ENCODE measurements at places on chromosomes 1 and 21. TPM values are rescaled to one million over a fixed set of nuclear protein-coding genes. Genes with fewer than 3 reads are reported as not detected.
A peak's percentile ranks its signal among the peaks of the same experiment; 100 is the strongest.

The ACOT11 gene
- 5.5 TPM for total RNA-seq

The TPR gene
- 137 TPM for total RNA-seq

DNA sequence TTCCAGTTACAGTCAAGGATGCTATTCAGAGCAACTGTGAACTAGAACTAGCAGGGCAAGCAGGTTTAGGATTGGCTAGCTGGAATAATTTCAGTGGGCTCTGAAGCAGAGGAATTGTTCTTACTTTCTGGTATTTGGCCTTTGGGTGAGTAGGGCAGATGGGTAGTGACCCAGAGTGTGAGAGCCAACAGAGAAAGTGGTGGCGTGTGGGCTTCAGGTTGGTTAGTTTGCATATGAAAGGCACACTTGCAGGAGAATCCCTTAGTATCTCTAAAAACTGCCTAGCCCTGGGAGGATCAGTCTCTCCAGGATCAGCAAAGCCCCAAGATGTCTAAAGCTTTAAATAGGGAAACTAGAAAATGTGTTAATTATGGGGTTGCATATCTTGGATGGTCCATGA is 67.6 kb upstream of the LRRC8B start:
- no peak for DNase-seq

The KCNE1 gene
- 0.13 TPM for total RNA-seq

DNA sequence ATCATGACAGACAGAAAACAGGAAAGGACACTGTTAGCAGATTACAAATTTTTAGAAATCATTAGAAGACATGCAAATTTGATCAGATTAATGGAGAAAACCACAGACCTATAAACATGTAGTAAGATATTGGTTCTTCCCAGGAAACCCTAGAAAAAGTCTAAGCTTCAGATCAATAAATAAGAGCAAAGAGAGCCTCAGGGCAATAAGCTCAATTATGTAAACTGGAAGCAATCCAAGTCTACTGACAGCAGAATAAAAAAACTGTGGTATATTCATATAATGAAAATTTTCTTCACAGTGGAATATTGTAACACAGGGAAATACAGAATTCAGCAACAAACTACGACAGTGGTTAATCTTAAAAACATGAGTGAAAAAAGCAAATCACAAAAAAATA is 36.3 kb downstream of the NRDC start:
- peak; percentile 70 for DNase-seq

- DNase-seq = no peak
These were observed 8.8 kb downstream of the SDC3 start for GRCh38 chr1:30899577-30900389.

The TFF2 gene
- not detected for total RNA-seq

The NID1 gene
- 0.66 TPM for total RNA-seq

The RPTN gene
- not detected for total RNA-seq

GRCh38 chr21:37337831-37338230 is 28.7 kb upstream of the DYRK1A start:
- no peak for DNase-seq

The WNT2B gene
- 0.52 TPM for total RNA-seq

DNA sequence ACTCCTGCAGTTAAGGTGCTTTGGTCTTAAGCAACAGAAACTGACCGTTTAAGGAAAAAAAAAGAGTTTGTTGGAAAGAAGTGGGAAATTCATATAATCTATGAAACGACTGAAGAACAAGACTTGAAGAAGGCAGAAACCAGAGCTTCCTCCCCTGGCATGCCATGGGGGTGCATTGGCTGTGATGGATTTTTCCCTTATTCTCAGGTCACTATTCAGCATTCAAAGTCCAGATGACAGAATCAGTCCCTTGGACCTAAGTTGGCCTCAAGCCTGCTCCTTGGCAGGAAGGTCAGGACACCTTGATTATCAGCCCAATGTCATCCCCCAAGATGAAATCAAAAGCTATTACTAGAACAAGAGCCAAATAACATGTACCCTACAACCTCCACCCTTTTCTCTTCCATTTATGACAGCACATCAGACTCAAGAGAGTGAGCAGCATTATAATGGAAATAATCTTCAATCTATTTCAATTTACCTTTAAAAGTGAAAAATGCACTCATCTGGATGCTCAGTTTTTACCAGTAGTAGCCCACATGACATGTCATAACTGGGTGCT is 15.8 kb upstream of the TMEM9 start:
- DNase-seq = no peak

- no peak for DNase-seq
These were observed 1.0 kb downstream of the CCDC24 start for GRCh38 chr1:43992232-43992995.

DNA sequence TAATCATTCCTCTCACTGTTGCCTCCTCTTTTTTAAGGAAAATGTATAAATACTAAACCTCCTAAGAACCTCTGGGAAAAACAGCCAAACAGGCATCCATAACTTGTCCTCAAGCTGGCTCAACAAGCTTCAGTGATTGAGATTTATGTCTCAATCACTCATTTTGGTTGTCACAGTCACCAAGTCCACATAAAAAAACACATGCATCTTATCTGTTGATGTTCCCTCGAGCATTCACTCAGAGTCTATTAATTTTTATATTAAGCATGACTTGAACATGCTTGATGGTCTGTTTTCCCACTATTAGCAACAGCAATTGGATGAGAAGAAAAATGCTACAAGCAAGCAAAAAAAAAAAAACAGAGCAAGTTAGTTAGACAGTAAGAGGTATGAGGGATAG is 254.3 kb downstream of the RGS7 start:
- DNase-seq = no peak

GRCh38 chr1:119656410-119656955 is 8.4 kb upstream of the ZNF697 start:
- DNase-seq = no peak

GRCh38 chr1:196209265-196209664 is 399.0 kb downstream of the KCNT2 start:
- no peak for DNase-seq

DNA sequence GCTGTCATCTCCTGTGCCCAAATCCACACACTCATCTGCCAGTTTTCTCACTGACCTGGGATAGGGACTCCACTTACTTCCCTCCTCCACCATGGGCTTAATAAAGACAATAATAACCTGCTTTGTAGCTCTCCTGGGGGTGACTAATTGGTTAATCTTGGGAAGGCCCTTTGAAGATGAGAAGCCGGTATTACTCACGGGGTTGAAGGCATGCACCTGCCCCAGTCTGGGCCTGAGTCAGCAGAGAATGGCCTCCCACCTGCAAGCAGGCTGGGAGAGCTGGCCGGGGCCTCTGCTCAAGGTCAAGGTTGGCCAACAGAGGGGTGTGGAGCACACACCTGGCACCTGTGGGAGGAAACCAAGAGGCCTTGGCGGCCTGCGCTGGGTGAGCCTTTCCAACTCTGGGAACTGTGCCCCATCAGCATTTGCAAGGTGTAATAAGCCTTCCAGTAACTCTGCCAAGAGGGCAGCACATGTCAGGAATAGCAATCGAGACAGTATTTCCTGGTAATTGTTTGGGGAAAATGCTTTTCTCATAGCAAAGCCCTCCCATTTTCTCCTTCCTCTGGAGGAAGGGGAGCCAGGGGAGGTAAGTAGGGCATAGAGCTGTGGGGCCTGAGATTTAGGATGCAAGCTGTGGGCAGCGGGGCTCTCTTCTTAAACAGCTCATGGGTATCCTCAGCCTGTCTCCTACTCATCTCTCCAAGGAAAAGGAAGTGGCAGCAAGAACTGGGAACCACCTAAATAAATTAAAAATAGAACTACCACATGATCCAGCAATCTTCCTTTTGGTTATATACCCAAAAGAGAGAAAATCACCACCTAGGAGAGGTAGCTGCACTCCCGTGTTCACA is 49.0 kb downstream of the TOMM20 start:
- no peak for DNase-seq

DNA sequence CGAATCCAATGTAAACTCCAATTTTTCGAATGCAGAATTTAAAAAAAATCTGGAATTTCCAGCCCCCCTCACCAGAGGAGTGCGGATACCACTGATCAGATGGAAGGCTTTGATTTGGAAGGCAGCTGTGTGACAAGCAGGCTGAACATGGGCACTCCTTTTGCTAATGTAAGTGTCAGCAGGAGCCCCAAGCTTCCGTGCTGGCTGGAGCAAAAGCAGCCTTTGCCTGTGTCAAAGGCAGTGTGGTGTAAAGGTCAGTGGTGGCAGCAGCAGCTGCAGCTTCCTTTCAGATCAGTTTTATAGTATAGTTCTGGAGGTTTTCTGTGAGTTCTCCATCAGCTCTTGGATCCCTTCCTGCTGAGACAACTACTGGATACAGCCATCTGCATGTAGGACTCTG is 259.9 kb downstream of the CTH start:
- no peak for DNase-seq

GRCh38 chr1:81420760-81421159 is 380.0 kb upstream of the ADGRL2 start:
- DNase-seq = no peak

The RGS4 gene
- total RNA-seq = 24.2 TPM

DNA sequence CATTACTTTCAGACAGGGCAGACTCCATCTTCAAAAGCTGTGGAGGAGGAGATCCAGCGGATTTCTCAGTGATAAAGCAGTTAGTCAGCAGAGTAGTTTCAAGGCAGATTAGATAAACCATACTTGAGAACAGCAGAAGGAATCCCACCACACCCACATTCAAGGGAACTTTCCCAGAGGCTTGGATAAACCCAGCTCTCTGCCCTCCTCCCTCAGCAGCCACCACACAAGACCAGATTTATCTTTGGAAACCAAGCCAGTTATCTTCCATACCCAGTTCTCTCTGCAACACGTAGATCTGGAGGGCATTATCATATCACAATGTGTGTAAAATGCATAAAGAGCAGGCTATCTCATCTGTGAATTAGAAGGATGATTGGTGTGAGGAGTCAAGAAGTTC is 40.2 kb downstream of the GFI1 start:
- DNase-seq = no peak

The CD101 gene
- 1.7 TPM for total RNA-seq

GRCh38 chr1:71586030-71586429 is 505.2 kb upstream of the ZRANB2 start:
- DNase-seq = no peak

The FMO2 gene
- total RNA-seq = 0.20 TPM

The RGS18 gene
- 1.1 TPM for total RNA-seq

The FAM151A gene
- not detected for total RNA-seq

DNA sequence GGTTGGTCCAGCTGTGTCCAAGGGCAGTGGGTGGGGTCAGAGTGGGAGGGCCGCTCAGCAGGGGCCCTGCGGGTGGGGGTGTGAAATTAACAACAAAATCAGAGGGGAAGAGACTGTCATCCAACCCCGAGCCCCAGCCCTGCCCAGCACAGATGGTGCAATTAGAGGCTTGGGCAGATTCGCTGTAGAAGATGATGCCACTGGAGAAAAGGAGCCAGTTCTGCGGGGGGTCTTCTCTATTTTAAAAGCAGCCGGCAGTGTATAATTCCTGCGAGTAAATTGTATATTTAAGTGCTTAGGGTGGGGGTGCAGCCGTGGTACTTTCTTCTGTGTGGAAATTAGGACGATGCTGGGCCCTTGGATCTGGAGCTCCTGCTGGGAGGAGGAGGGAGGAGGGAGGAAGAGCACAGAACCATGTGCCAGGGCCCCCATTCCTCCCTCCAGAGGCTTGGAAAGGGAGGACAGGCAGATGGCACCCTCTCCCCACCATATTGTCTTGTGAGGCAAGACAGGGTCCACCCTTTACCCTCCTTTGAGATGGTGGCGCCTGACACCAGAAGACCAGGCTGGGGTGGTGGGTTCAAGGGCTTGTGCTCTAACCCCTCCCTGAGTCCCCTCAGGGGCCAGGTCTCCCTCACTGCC is 89.2 kb downstream of the ACTL8 start:
- DNase-seq = peak; percentile 23

GRCh38 chr1:201530741-201531531 is 8.0 kb upstream of the NAV1 start:
- DNase-seq = peak; percentile 91

The RBP7 gene
- 1.6 TPM for total RNA-seq

- DNase-seq = no peak
These were observed 45.5 kb downstream of the OLFML2B start for GRCh38 chr1:161978011-161978790.

DNA sequence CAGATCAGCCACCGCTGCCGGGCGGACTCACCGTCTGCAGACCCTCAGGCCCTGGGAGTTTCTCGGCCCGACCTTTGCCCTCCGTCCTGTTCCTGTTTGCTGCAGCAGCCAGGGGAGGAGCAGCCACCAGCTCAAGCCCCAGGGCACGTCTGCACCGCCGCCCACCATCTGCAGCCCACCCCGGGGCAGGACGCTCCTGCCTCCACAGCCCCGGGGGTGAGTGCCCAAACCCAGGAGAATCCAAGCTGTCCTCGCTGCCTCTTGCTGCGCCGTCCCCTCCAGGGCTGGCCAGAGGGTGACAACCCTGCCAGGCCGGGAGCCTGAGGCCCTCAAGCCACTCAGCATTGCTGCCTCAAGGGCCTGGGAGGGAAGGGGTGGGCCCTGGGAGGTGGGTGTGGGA is 1.2 kb upstream of the SLC25A34 start:
- DNase-seq = no peak

GRCh38 chr1:61184040-61184713 is 101.8 kb downstream of the NFIA start:
- DNase-seq = peak; percentile 95

The HES2 gene
- not detected for total RNA-seq

DNA sequence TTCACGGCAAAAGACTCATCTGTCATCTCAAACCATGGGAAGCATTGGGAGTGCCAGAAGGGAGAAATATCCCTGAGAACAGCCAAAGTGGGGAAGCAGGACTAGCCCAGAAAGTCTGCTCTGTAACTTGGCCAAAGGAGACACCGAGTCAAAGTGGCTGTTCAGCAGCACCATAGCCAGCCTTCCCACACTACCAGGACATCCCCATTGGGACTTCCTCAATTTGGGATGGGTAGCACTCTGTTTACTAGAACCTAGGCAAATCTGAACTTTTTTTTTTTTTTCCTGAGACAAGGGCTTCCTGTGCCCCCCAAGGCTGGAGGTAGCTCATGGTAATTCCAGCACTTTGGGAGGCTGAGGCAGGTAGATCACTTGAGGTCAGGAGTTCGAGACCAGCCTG is 93.0 kb downstream of the ENAH start:
- DNase-seq = no peak

DNA sequence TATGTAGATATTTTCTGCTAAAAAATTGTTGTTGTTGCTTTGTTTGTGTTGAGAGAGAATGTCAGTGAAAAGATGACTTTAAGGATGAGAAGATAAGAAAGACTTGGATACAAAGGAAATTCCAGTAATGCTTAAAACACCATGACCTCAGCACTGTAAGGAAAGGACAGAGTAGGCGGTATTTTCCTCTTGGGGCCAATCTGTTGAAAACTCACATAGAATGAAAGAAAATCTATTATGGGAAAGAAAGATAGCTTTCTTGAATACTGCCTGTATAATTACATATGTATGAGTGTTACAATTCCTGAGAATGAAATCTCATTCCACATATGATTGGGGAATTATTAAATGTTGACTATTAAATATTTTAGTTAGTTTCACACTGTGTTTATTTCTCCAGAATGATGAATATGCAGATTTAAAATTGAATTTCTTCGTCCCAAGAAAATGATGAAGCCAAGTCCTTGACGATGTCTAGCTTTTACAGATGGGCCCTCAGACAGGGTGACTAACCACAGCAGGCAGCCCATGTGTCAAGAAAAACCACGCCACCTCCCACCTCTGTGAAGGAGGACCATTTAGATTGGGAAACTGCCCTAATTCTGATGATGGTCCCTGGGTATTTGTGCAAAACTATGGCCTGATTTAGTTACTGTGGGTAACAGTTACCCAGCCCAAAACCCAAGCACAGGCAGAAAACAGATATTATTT is 49.7 kb upstream of the LMO4 start:
- peak; percentile 12 for DNase-seq

GRCh38 chr1:33165209-33165608 is 16.6 kb downstream of the TRIM62 start:
- no peak for DNase-seq
